Fibroblast of gingiva (primary cell): ENCODE measurements at places on chromosomes 4 and X.

- DNase-seq, result no peak
Measured at GRCh38 chrX:2714551-2714950, 23.5 kb downstream of the CD99 start.

- DNase-seq, result peak; percentile 47
Measured at GRCh38 chr4:53346920-53347852, 18.7 kb downstream of the SCFD2 start.

GRCh38 chr4:165118256-165118909 lies 5.7 kb upstream of the TMEM192 start:
- DNase-seq, result no peak

DNA sequence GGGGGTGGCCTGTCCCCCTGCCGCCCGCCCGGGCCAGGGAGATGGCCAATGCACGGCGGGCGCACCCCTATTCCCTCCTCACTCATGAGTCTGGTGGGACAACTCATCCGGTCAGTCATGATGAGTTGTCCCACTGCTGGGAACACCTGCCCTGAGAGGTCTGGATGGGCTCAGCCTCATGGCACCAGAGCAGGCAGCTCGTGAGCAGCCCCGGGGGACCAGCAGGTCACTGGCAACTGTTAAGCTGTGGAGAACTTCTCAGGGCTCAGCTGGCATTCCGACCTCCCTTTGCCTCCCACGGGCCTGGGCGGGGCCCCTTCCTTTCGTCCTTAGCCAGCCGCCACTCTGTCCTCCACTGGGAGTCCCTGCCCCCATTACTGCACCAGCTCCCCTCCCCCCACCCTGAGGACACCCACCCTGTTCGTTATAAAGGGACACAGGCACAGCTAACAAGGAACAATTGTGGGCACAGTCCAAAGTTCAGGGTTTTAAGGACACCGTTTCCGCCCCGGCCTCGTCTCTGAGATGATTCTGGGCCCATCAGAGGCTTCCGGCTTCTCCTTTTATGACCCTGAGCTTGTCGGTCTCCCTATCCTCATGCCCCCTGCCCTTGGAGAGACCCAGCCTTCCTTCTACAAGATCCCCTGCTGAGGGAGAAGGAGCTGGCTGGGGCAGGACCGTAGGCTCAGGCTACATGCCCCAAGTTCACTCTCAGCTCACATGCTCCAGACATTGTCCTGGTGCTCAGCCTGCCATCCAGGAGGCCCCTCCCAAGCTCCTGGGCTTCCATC lies 14.6 kb upstream of the KIAA0232 start:
- DNase-seq, result no peak

DNA sequence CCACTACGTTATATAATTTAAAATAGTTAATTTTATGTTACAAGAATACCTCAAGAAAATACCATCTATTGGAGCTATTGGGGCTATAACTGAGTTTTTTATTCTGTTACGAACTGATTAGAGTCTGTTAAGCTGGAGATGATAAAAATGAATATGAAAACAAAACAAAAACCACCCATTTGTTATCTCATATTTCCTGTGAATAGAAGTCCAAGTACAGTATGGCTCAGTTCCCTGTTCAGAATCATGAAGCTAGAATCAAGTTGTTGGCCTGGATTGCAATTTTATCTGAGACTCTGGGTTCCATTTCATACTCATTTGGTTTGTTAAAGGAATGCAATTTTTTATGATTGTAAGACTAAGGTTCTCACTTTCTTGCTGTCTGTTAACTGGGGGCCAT lies 319.1 kb upstream of the PCDH18 start:
- no peak for DNase-seq

- no peak for DNase-seq
Measured at GRCh38 chr4:107129076-107129475, 93.0 kb upstream of the DKK2 start.

DNA sequence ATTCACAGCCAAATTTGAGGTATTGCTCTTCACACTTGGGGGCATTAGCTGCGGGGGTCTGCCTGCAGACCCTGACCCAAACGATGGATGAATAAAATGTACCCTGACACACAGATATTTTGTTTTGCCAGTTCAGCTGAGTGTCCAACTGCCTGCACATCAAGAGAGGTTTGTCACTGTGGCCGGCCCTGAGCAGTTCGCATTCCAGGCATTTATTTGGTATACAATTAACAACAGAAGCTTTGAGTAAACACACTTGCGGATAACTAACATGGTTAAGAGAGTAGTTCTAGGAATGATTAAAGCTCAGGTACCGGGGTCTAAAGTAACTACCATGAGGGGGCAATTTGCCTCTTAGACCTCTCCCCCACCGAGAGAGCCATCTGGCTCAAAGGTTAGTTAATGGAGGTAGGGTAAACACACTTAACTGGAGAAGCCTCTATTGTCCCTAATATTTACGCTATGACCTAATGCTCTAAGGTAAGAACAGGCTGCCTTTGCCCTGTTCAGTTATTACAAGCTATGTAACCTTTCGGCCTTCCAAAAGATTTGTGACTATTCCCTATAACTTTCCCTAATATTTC lies 162.0 kb downstream of the SNCA start:
- no peak for DNase-seq

- peak; percentile 50 for DNase-seq
Measured at GRCh38 chr4:78688366-78688765, 87.8 kb upstream of the BMP2K start.

DNA sequence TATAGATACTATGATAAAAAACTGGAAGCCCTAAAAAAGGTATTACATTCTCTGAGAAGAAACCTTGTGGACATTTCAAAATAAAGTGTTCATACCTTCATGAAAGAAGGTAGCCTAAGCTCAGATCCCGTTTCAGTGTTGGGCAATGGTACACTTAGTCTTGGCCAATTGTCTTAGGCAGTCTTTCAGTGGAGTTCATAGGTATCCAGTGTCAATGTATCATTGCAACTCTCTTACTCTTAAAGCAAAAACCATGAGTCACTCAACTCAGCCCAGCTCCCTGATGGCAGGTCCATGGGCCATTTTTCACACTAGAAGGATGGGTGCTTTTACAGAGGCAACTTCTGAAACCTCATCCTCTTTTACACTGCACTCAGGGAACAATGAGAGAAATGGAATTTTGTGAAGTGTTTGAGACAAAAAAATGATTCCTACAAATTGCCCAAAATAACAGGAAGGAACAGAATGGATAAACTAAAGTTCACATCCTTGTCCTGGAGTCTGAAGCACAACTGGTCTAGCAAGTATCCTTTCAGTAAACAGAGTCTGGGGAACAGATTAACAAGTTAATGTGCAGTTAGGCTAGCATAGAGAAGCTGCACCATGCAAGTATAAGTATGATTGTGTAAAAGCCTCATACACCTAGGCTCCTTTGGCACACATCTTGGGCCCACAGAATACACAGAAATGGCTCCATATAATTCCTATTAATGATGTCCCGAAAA lies 7.0 kb upstream of the ZNF827 start:
- DNase-seq, result peak; percentile 36

DNA sequence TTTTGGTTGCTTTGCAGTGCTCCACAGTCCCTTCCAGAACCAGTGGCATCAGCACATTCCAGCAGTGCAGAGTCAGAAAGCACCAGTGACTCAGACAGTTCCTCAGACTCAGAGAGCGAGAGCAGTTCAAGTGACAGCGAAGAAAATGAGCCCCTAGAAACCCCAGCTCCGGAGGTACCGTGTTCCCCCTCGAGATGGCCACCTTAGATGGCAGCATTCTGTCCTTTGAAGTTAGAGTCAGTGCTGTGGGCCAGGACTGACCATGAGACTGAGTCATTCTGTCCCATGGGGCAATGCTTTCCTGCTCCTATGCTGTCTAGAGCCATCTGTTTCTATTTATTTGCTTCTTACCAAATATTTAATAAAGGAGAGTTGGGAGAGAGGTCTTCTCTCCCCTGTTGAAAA lies 112.3 kb downstream of the KLHL8 start:
- peak; percentile 90 for DNase-seq

- no peak for DNase-seq
Measured at GRCh38 chr4:61583696-61584095, 383.6 kb downstream of the ADGRL3 start.

- DNase-seq, result no peak
Measured at GRCh38 chrX:23575281-23575680, 92.0 kb upstream of the PRDX4 start.

- no peak for DNase-seq
Measured at GRCh38 chr4:63841266-63841665, 568.0 kb downstream of the TECRL start.

DNA sequence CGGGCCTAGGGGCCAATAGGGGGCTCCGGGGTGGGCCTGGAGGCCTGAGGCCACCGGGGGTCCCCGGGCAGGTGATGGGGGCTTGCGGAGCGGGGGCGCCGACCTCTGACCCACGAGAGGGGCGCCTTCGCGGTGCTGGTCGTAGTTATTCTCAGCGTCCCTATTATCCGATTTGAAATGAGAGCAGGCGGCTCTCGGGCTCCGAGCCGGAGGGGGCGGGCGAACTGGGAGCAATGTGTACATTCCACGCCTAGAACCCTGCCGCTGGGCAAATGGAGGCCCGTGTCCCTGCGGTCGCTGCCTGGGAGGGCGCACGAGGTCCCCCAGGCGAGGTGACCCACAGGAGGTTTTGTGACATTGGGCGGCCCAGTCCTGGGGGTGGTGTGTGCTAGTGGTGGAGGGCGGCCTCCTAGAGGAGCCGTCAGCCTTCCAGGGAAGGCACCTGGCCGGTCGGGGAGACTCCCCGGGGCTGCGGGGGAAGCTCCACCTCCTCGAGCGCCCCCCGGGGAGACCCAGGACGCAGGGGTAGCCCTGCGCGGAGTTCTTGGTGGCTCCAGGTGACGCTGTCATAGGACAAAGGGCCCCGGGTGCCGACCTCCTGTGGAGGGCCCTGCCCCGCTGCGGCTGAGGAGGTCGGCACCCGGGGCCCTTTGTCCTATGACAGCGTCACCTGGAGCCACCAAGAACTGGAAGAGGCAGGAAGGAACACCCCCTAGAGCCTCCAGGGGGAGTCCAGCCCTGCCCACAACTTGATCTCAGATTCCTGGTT lies 102.6 kb upstream of the PRKX start:
- DNase-seq, result peak; percentile 31

DNA sequence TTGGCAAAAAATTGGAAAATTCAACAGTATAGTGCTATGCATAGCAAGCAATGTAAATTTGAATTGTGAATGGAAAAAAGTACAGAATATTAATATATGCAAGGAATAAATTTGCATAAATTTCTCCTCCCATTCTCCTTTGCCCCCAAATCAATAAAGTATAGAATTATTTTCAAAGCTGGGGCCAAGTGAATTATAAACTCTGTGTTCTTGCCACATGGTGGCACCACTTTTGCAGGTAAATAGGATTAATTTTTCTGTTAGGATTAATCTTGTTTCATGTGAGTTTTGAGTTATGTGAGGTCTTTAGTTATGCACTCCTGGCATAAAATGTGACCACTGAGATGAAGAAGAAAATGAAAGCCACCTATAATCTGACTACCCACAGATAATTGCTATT lies 19.9 kb downstream of the COPS4 start:
- DNase-seq, result peak; percentile 8

DNA sequence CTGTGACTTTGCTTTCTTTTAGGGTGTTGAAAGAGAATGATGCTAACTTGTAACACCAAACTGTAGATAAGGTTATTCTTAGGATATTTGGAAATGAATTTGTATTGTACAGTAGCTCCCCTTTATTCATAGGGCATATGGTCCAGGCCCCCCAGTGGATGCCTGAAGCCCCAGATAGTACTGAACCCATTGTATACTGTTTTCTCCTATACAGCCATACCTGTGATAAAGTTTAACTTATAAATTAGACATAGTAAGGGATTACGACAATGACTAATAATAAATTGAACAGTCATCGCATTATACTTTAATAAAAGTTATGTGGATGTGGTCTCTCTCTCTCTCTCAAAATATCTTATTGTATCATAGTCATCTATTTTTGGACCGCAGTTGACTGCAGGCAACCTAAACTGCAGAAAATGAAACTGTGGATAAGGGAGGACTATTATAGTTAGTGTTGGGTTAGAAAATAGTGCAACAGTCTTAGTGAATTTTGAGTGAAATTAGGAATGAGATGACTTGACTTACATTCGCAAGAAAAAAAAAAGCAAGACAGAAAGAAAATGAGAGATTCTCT lies 105.1 kb downstream of the CLDN22 start:
- no peak for DNase-seq

DNA sequence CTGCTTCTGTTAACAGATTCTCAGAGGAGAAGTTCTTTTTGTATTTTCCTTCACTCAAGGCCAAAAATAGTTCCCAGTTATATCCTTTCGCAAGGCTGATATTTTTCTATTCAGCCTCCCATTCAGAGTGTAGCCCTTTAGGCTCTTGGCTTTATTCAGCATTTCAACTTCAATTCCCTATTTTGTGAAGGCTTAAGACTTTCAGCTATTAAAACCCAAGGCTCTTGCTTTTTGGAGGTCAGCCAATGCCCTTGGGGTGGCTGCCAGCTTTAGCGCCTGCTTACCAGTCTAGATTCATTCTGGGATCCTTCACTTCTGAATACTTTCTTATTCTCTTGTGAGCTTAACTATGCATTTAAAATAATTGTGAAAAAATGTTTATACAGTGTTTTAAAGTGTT lies 57.3 kb upstream of the ADGRA3 start:
- no peak for DNase-seq

GRCh38 chr4:38080061-38080974 lies 120.1 kb downstream of the PTTG2 start:
- DNase-seq, result no peak

GRCh38 chr4:154081391-154081790 lies 292.5 kb upstream of the SFRP2 start:
- DNase-seq, result no peak

DNA sequence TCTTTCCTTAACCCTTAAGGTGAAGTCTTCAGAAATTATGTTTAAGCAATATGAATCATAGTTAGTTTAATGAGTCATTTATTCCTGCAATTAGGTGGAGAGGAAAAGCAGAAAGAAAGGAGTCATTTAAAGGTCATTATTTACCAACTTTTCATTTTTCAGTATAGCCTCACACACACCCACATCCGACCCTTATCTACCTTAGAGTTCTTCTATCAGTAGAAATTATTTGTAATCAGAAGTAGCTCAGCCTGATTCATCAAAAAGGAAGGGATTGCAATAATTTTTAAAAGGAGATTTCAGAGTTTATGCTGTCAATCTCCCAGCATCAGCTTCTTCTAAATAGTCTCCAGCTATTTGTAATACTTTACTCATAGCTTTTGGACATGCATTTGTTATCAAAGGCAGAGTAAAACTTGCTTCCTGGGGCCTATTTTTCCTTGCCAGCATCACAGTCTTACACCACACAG lies 5.9 kb downstream of the ANXA10 start:
- no peak for DNase-seq

DNA sequence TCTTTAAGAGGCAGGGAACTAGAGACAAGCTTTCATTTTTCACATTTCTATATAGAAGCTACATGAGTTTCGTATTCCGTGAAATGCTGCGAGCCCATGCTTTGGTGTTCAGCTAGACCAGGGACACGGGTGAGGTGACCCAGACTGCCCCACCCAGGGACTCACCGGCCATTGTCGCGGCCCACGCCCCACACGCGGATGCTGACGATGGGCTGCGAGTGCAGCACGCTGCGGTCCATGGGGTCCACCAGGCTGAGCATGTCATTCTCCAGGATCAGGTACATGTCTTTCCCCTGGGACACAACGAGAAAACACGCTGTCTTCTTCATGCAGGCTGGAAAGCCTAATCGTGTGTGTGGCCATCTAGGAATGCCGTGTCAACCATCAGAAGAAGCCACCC lies 140.4 kb downstream of the NSUN7 start:
- no peak for DNase-seq
